ENCODE measurements at places on chromosomes 11 and 22.

DNA sequence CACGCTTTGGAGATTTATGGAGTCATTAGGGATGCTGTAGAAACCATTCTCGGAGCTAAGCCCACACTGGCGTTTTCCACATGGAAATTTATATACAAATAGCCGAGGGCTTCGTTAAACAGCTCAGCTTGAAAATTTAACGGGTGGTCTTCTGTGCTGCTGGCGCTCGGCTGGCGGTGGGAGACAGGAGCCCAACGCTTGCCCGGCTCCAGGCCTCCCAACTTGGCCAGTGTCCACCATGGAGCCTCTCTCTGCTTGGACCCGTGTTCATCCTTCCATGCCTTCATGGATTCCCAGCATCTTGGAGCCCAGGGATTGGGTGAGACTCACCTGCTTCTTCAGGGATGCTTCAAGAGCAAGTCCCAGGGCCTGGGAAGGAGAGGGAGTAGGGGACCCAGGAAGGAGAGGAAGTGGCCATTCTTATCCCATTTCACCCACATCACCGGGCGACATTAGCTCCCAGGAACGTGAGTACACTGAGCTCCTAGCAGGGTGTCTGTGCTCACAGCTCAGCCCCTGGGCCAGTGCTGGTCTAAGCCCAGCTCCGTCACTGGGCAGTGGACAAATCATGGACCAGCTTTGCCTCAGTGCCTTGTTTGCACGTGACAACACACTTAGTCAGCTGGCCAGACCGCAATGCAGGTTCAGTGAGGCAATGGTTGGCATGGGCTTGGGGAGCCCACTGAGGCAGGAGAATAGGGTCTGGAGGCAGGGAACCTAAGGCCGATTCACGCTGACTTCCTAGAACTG, 944.3 kb downstream of the BRD1 start:
- DNase-seq = no peak

GRCh38 chr11:35798983-35799382, 136.4 kb downstream of the TRIM44 start:
- no peak for DNase-seq

- no peak for DNase-seq
Measured at GRCh38 chr11:113593698-113594308, 112.3 kb downstream of the TMPRSS5 start.

DNA sequence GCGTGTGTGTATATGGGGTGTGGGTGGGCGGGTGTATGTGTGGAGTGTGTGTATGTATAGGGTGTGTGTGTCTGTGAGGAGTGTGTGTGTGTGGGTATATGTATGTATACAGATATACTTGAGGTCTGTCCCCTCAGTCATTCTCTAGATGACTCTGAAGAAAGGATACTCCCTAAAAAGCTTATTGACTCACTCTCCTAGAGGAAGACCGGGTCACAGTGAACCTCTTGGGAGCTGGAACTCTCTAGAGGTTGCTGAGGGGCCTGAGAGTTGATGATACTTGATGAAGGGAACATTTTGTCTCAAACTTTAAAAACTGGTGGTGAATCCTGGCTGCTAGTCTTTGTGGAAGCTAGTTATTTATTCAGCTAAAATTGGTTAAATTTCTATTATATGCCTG, 15.1 kb downstream of the STX3 start:
- no peak for DNase-seq

GRCh38 chr11:98736833-98737232, 283.9 kb upstream of the CNTN5 start:
- no peak for DNase-seq

DNA sequence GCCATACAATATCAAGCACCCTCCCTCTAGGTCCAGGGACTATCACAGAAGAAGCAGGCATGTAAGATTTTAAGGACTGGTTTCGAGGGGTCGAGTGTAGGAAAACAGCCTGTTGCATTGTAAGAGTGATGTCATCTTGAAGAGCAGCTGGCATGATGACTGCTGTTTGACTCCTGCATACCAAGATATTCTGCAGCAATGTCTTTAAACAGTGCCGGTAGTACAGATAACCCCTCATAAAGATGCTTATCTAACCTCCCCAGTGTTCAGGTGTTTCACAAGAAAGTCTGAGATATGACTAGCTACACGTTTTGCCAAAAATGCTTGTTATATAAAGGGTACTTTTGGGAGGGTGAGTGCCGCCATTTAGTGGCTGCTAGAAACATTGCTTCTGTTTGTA, 12.0 kb downstream of the FAM111A start:
- no peak for DNase-seq

DNA sequence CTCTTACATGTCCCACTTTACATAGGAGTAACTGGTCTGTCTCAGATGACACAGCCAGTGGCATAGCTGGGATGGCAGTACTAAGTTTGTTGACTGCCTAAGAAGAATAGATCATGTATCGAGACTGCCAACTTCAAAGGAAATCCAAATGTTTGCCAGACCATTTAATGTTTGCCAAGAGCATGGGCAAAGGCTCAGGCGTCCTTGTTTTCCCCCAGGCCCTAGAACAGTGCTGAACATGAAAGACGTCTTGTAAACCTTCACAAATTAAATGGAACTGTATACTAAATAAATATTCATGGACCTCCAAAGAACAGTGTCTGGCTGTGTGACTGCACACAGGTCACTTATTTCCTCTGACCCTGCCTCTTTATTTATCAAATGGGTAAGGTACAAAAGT, 234.7 kb upstream of the CCDC90B start:
- DNase-seq = no peak

DNA sequence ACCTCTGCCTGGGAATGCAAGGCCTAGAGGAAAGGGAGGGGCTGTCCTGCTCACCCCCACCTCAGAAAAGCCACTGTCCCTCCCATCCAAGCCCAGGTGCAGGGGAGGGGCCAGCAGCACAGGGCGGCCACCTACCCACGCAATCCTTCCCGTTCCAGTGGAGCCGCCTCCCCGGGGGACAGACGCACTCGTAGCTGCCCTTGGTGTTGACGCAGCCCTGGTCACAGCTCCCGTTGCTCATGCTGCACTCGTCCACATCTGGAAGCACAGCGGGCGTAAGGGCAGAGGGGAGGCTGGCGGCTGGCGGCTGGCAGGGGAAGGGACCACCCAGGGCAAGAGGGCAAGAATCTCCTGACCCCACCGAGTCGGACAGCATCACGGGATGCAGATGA, 40.3 kb upstream of the TTLL12 start:
- no peak for DNase-seq

- no peak for DNase-seq
Measured at GRCh38 chr11:126918556-126918955, 82.0 kb downstream of the KIRREL3 start.

DNA sequence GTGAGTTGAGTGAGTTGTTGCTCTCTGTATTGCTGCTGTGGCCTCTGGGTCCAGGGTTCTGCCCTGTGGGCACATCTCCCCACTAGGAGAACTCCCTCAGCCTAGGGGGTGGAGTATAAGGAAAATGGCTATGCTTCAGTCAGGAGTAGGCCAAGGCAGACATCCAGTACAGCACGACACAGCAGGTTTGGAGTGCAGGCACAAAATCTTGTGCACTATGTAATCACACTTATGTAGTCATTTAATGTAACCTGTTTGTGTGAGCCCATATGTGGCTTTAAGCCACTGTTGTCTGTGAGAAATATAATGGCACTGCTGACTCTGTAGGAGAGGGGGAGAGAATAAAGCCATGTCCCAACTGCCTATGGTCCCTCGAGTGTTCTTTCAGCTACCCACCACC, 90.1 kb downstream of the CCDC83 start:
- no peak for DNase-seq

GRCh38 chr11:83609191-83609590, 323.0 kb upstream of the CCDC90B start:
- no peak for DNase-seq

GRCh38 chr11:86548271-86548917, 124.0 kb downstream of the ME3 start:
- DNase-seq = no peak

DNA sequence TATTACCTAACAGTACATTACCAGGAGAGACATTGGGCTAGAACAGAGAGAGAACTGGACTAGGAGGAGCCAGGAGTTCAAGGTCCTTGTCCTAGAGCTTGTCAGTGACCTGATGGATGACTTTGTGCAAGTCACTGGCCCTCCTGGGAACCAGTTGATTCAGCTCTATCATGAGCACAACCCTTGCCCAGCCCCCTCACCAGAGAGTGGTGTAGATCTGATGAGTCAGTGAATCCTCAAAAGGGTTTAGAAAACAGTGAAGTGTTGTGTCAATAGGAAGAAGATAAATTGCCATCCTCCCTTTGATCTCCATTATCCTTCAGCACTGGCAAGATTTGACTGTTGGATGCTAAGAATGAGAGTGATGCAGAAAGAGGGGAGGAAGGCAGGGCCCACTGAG, 24.3 kb downstream of the NEU3 start:
- no peak for DNase-seq

GRCh38 chr11:59791639-59792038, 18.9 kb downstream of the MRPL16 start:
- no peak for DNase-seq

- no peak for DNase-seq
Measured at GRCh38 chr11:64267207-64267945, 16.0 kb downstream of the PLCB3 start.

- no peak for DNase-seq
Measured at GRCh38 chr11:57476047-57476756, 15.9 kb downstream of the RTN4RL2 start.

DNA sequence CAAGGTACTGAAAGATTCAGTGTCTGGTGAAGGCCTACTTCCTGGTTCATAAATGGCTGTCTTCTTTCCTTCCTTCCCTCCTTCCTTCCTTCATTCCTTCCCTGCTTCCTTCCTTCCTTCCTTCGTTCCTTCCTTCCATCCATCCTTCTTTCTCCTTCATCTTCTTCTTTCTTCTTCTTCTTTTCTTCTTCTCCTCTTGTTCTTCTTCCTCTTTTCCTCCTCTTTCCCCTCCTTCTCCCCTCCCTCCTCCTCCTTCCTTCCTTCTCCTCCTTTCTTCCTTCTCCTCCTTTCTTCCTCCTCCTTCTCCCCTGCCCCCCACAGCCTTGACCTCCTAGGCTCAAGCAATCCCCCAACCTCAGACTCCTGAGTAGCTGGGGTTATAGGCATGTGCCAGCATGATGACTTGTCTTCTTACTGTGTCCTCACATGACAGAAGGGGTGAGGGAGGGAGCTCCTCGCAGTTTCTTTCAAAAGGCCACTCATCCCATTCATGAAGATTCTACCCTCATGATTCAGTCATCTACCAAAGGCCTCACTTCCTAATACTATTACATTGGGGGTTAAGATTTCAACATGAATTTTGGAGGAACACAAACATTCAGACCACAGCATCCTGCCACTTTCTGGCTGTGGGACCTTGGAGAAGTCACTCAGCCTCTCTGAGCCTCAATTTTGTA, 22.6 kb upstream of the CCDC134 start:
- no peak for DNase-seq

- no peak for DNase-seq
Measured at GRCh38 chr11:35247428-35247827, 108.5 kb downstream of the CD44 start.

- no peak for DNase-seq
Measured at GRCh38 chr11:117859061-117859460, 17.4 kb downstream of the FXYD6 start.

DNA sequence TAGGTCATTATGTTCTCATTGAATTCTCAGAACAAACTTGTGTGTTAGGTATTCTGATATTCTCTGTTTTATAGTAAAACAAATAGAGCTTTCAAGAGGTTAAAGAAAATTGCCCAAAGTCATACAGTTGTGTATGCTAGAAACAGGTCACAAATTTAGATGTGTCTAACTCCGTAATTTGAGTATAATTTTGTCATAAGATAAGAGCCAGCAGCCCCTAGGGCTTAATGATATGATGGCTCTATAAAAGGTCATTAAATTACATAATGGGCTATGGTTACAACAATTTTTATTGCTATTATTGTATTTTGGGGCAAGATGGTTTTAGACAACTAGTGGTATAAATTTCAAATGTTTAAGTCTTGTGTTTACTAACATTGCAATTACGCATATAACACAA, 701.9 kb downstream of the LUZP2 start:
- DNase-seq = no peak

GRCh38 chr11:112086422-112087191, at the start of the genes SDHD and TIMM8B:
SDHD (plus strand) TSS chr11:112086873; CDS start chr11:112086908, 35 bp downstream.
TIMM8B (minus strand) TSS chr11:112086756; CDS start chr11:112086723, 33 bp downstream.
- peak; percentile 91 for DNase-seq

GRCh38 chr11:43942662-43943371, 380 bp downstream of the C11orf96 start:
- DNase-seq = no peak

DNA sequence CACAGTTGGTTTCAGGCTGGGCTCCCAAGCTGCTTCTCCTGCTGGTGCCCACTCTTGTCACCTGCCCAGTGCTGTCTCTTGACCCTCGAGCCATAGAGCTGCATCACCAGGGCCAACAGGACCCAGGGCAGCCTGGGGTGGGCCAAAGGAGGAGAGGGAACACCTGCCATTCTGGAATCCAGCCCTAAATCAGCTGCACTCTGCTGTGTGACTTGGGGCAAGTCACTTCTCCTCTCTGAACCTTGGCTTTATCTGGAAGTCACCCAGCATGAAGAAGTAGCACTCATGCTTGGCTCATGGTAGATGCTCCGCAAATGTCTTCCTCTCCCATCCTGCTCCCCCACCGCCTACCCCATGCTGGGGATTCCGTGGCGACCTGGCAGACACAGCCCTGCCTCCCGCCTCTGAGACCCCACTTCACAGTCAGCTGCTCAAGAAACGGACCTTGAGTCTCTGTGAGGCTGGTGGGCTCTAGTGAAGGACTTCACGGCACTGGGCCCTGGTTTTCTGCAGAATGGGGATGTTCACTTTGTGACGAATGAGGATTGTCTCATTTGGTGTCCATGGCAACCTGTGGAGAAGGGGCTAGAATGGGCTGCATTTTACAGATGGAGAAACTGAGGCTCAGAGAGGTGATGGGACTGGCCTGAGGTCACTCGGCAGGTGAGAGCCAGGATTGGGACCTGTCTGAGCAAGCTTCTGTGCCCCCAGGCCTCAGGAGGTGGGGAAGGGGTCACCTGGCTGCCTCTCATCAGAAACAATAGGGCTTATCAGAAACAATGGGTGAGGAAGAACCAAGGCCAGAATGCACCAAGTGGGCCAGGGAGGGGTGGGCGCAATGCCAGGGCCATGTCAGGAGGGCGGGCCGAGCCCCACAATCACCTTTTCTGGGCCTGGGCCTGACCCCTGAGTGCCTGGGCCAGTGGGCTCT, 12.4 kb downstream of the EMID1 start:
- DNase-seq = no peak

DNA sequence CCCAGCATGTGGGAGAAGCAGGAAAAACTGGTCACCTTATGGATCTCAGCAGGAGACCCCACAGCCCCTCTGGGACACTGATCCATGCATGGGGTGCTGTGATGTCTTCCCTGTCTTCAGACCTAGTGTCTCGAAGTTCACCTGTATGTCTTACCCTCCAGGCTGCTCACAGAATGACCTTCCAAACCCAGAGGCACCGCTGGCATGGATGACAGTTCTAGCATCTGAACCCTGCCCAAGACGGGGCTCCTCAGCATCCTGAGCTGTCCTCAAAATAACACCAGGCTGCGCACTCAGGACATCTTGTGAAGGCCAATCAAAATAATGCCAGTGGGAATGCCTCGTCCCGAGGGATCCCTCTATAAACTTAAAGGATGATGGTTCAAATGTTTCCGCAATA, 824.9 kb downstream of the TBC1D22A start:
- DNase-seq = no peak
